ENCODE measurements at places on chromosomes 11 and 22. TPM values are rescaled to one million over a fixed set of nuclear protein-coding genes. Genes with fewer than 3 reads are reported as not detected.

- no peak for DNase-seq
These were observed 960.1 kb downstream of the NTM start for GRCh38 chr11:132330515-132330914.

GRCh38 chr11:117443266-117444186 lies 115.9 kb downstream of the CEP164 start:
- peak; percentile 22 for DNase-seq

C11orf87 gene
- not detected for total RNA-seq

- no peak for DNase-seq
These were observed 271.1 kb downstream of the BUD13 start for GRCh38 chr11:116501728-116502127.

DNA sequence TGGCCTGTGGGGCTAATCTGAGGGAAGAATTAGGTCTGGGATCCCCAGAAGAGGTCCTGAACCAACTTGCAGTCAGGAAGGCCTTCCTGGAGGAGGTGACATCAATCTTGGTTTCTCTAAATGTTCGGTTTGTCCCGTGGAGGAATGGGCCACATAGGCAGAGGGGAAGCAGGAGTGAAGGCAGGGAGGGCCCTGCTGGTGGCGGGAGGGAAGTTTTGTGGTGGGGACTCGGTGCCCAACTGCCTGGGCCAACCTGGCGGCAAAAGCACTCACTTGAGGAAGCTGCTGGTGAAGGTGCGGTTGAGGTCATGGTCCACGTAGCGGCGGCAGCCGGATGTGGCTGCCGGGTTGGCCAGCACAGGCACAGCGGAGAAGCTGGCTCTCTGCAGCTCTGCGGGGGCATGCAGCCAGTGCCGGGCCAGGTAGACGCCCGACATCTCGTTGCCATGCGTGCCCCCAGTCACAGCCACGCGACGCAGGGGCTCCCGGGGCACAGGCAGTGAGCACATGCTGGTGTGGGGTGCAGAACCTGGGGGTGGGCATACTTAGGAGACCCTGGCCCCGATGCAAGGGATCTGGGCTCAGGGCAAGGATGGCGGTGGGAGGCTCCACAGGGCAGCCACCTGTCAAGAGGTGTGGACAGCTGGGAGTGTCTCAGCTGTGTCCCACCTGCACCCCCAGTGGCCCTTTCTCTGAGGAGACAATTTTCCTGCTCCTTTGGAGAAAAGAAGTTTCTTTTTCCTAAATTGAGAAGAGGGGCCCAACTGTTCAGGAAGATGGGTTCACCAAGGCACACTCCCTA lies 3.8 kb downstream of the ACY3 start:
- no peak for DNase-seq

NAGA gene
- total RNA-seq, result 41.6 TPM

- DNase-seq, result no peak
These were observed 463.0 kb downstream of the NTM start for GRCh38 chr11:131833366-131833765.
